ENCODE measurements at places on chromosomes 12 and 14. TPM values are rescaled to one million over a fixed set of nuclear protein-coding genes. Genes with fewer than 3 reads are reported as not detected.

IL22 gene
- not detected for polyA plus RNA-seq

FGD4 gene
- not detected for polyA plus RNA-seq

SSTR1 gene
- not detected for polyA plus RNA-seq

PAX9 gene
- 0.05 TPM for polyA plus RNA-seq

TMTC1 gene
- not detected for polyA plus RNA-seq

FGD6 gene
- polyA plus RNA-seq: 0.35 TPM

LRRC9 gene
- polyA plus RNA-seq: not detected

KRT72 gene
- not detected for polyA plus RNA-seq

Measured in naive thymus-derived CD4-positive, alpha-beta T cell (primary cell).